ENCODE measurements at places on chromosomes 6 and 20. TPM values are rescaled to one million over a fixed set of nuclear protein-coding genes. Genes with fewer than 3 reads are reported as not detected.

The TMEM217 gene
- 0.20 TPM for total RNA-seq

The SLCO4A1 gene
- 0.24 TPM for total RNA-seq

The EIF2S2 gene
- total RNA-seq, result 55.7 TPM

The PACSIN1 gene
- not detected for total RNA-seq

The NINL gene
- 9.4 TPM for total RNA-seq

The MYL9 gene
- total RNA-seq, result 39.0 TPM

The TRIM10 gene
- not detected for total RNA-seq

The KHDC1L gene
- total RNA-seq, result not detected

The SOX12 gene
- total RNA-seq, result 15.2 TPM

The GPX6 gene
- total RNA-seq, result not detected

The COL19A1 gene
- not detected for total RNA-seq

The GDAP1L1 gene
- 0.44 TPM for total RNA-seq

The SPATA25 gene
- 1.7 TPM for total RNA-seq

The BMP6 gene
- 8.8 TPM for total RNA-seq

The TSBP1 gene
- not detected for total RNA-seq

All from cardiac ventricle fibroblast (primary cell).